ENCODE measurements at places on chromosomes 12 and 14.

GRCh38 chr12:124448241-124448954 lies 119.0 kb downstream of the NCOR2 start:
- DNase-seq: no peak

- DNase-seq: no peak
Observed at GRCh38 chr14:89955022-89955744, 544 bp upstream of the TDP1 start.

- no peak for DNase-seq
Observed at GRCh38 chr14:94123868-94124267, 5.5 kb downstream of the IFI27L2 start.

GRCh38 chr12:80460972-80461371 lies 16.9 kb downstream of the PTPRQ start:
- no peak for DNase-seq

DNA sequence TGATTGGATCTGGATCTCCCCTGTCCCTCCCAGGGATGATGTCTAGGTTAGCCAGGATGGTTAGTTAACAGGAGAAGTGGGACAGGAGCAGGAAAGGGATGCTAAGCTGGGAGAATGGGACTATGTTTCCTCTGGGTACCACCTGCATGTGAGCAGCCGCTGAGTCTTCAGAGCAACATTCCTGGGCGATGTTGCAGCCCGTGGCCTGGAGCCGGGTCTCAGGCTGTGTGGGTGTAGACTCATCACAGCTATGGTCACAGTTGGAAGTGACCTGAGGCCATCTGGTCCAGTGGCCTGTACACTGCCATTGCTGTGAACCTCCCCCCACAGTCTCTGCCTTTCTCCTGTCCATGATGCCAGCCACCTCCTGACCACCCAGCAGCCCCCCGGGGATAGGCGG lies 422.6 kb downstream of the DPF3 start:
- no peak for DNase-seq
